ENCODE measurements at places on chromosomes 1 and 21.

DNA sequence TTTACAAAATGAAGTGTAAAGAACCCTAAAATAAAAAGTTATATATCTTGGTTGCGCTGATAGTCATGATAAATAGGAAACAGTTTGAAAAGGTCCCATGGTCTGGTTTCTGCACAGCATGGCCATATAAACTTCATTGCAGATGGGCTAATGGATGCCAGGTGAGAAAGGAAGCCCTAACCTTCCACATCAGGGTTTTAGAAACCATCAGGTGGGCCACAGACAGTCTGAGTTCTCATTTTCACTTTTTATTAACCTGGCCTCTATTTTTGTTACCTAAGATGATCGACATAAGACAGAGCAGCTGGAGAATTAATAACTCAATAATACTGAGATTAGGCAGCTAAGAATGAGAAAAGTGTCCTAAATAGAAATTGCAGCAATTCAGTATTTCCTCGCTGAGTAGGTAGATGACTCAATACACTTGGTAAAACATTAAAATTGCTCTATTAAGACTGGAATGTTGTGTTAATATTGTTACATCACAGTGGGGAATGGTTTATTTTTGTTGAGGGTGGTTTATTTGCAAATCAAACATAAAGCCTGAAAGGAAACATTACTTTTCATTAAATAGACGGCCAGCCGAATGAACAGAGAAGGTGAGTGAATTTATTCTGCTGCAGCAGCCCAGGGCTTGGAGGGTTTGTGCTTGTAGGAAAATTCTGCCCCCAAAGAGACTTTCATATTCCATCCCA lies 21.1 kb downstream of the C1orf21 start:
- peak; percentile 23 for DNase-seq

DNA sequence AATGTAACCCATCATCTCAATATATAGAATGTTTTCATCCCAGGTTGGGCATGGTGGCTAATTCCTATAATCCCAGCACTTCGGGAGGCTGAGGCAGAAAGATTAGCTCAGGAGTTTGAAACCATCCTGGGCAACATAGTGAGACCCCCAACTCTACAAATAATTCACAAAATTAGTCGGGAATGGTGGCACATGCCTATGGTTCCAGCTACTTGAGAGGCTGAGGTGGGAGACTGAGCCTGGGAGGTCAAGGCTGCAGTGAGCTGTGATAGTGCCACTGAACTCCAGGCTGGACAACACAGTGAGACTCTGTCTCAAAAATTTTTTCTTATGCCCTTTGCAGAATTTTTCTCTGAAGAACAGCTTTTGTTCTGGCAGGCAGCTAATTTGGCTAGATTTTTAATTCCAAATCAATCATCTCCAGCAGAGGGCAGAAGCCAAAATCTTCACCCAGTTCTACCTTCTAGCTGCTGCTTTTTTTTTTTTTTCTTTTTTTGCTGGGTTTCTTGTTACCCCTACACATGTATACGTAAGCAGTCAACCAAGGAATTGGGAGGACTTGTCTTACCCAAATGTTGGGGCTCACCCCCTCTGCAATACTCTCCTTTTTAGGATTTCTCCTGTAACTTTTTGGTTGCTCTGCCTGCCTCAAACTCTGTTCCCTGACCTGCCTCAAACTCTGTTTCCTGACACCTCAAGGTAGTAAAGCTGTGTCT lies 2.7 kb upstream of the RAD54L start:
- peak; percentile 39 for DNase-seq

DNA sequence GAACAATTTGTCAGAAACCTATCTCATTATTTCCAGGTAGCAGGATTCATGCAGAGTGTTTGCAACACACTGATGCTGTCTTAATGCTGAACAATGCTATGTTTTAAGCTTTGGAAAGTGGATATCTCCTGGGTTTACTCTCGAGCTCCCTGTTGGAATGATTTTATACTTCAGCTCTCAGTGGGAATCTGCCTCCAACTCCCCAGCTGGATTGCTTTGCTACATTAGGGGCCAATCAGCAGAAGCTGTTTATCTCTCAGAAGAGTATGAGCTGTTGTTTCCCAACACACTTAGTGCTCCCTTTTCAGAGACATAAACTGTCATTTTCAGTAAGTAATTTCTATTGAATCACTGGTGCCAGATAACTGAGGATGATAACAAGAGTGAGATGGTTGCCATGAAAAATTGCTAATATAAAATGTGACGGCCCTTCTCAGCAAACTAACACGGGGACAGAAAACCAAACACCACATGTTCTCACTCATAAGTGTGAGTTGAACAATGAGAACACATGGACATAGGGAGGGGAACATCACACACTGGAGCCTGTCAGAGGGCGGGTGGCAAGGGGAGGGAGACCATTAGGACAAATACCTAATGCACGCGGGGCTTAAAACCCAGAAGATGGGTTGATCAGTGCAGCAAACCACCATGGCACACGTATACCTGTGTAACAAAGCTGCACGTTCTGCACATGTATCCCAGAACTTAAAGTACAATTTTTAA lies 265.9 kb upstream of the RUNX1 start:
- DNase-seq: no peak

DNA sequence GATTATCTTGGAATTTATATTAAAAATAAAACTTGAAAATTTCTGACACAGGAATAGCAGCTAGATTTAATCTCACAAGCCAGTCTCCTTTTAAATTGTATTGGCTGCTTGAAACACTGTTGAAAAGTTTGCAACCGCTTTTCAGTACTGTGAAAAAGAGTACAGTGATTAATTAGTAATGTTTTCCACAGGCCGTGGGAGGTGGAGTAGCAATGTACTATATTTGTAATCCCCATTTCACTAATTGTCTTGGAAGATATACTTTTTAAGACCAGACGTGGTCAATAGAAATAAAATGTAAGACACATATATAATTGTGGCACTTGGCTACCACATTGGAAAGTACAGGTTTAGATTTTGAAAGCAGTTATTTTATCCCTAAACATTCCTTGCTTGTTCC lies 40.8 kb upstream of the MYOCOS start:
- DNase-seq: no peak

- no peak for DNase-seq
Observed at GRCh38 chr1:205356440-205357139, at the start of gene KLHDC8A. Gene KLHDC8A, minus strand, starts transcription at chr1:205356922. Its CDS starts 13,318 bp downstream, at chr1:205343604.

- DNase-seq: no peak
Observed at GRCh38 chr1:206908038-206908437, 10.8 kb downstream of the IL24 start.

DNA sequence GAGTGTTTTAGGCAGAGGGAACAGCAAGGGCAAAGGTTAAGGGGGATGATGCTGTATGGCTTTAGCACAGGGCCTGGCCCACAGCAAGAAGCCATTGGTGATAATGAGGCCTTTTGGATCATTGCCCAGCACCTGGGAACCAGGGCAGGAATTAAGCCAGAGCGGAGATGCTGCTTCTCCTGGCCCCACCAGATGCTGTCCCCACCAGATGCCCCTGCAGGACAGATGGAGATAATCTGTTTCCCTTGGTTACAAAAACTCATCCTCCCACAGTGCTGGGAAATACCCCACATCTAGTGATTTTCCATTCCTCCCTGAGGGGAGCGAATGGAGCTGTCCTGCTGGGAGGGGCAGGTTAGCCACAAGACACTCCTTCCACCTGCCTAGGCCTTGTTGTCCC lies 18.8 kb downstream of the OPRD1 start:
- DNase-seq: no peak

DNA sequence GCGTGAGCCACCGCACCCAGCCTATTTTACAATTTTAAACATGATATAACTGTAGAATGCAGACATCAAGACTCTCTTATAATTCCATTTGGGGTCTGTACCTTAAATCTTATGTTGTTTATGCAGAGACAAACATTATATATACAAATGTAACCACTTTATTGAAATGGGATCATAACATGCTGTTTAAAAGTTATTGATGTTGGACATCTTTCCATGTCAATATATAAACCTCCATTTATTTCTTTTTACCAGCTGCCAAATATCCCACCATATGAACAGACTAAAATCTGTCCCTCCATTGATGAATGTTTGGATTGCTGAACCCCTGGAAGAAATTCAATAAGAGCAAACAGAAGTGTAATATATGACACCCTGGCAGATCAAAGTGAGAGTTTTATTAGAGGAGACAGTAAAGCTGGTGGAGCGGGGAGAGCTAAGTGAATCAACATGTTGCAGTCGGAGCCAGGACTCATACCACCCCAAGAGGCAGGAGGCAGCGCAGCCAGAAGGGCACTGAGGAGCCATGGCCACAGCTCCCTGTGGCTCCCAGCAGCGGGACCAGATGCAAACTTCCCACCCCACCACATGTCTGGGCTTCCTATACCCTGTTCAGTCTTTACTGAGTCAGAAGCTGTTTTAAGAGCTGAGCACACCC lies 4.7 kb upstream of the PCSK9 start:
- no peak for DNase-seq

DNA sequence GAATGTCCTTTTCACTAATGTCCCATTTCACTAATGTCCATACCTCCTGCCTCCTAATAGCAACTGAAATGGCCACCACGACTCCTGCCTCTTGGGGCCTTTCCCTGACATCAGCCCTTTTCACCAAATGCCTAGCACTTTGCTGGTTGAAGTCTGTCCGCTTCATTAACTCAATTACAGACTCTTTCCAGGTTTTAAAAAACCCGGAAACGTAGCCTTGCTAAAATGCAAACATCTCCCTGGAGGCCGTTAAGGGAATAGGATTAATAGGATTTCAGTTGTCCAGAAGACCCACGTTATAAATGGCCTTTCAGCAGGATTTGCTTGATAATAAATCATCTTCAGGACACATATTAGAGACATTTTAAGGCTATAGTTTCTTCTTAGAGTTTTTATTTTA lies 25.7 kb upstream of the ERO1B start:
- DNase-seq: no peak
